ENCODE measurements at places on chromosomes 7 and 10. TPM values are rescaled to one million over a fixed set of nuclear protein-coding genes. Genes with fewer than 3 reads are reported as not detected.
A peak's percentile ranks its signal among the peaks of the same experiment; 100 is the strongest.

DNA sequence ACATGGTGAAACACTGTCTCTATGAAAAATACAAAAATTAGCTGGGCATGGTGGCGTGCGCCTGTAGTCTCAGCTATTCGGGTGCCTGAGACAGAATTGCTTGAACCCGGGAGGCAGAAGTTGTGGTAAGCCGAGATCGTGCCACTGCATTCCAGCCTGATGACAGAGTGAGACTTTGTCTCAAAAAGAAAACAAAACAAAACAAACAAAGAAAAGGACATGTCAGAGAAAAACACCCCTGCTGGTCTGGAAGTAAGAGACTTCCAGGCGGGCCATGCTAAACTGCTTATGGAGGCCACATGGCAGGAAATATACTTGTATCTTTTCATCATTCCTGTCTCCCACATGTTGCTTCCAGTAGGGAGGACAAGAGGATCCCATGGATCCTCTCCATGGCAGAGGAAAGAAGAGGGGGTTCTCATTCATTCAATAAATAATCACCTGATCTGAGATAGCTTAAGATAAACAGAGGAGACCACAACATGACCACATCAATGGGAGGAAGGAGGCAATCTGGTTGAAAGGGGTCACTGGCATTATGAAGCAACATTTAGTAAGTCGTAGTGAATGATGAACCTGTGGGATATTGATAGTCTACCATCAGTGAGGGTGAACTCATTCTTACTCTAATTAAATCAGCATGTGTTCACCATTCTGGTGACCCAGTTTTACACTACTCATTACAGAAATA, 60.5 kb upstream of the ZNF138 start:
- H3K4me1 ChIP-seq: no peaks in the 10 kb centered on the region
- DNase-seq: no peak
- no peak overlapping the region for H3K27ac ChIP-seq
- H3K27me3 ChIP-seq: no peaks in the 10 kb centered on the region

DNA sequence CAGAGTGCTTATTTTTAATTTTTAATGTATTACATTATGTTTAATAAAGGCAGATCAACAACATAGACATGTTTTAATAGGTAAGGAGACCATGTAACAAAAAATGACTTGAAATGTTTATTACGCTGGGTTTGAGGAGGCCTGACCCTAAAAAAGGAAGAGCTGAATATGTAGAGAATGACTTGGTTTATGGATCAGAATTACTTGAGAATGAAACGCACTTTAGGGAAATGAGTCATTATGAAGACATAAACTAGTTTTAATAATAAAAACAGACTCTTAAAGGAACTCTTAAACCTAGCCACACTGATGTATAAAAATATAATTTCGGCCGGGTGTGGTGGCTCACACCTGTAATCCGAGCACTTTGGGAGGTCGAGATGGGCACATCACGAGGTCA, 56.5 kb downstream of the CTTNBP2 start:
- peaks cover 12% of the 10 kb centered on the region for H3K4me1 ChIP-seq
- H3K4me3 ChIP-seq: no peak overlapping the region
- no peaks in the 10 kb centered on the region for H3K36me3 ChIP-seq
- DNase-seq: peak; percentile 47

- H3K4me3 ChIP-seq: no peak overlapping the region
- H3K27me3 ChIP-seq: no peaks in the 10 kb centered on the region
- peak; percentile 36 for DNase-seq
Observed at GRCh38 chr7:80450621-80451308, 61.1 kb downstream of the GNAT3 start.

GRCh38 chr7:129394982-129395914, 39.0 kb upstream of the STRIP2 start:
- no peak overlapping the region for H3K4me3 ChIP-seq
- no peak for DNase-seq
- no peaks in the 10 kb centered on the region for H3K27me3 ChIP-seq
- H3K27ac ChIP-seq: no peak overlapping the region
- H3K4me1 ChIP-seq: no peaks in the 10 kb centered on the region

DNA sequence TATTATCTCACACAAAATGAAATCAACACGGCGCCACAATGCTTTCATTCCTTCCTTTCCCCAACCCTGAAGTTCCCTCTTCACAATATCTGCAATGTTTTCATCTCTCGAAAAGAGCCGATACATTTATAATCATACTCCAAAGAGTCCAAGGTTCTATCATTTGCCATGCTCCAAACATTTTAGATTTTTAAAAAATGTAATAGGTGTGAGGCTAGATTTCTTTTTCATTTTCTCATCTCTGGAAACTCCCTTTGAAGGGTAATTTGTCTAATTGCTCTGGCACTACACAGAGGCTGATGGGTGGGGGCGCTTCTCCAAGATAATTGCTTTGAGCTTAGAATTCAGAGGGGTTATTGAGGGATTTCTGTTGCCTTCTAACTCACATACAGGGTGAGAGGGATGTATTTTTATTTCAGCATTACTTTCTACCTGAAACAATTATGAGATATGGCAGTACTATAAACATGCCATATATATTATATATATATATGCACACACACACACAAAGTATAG, 4.9 kb downstream of the DLX5 start:
- no peak overlapping the region for H3K27ac ChIP-seq
- no peaks in the 10 kb centered on the region for H3K4me1 ChIP-seq
- H3K36me3 ChIP-seq: no peaks in the 10 kb centered on the region
- no peak for DNase-seq
- H3K27me3 ChIP-seq: peaks cover 67% of the 10 kb centered on the region

DNA sequence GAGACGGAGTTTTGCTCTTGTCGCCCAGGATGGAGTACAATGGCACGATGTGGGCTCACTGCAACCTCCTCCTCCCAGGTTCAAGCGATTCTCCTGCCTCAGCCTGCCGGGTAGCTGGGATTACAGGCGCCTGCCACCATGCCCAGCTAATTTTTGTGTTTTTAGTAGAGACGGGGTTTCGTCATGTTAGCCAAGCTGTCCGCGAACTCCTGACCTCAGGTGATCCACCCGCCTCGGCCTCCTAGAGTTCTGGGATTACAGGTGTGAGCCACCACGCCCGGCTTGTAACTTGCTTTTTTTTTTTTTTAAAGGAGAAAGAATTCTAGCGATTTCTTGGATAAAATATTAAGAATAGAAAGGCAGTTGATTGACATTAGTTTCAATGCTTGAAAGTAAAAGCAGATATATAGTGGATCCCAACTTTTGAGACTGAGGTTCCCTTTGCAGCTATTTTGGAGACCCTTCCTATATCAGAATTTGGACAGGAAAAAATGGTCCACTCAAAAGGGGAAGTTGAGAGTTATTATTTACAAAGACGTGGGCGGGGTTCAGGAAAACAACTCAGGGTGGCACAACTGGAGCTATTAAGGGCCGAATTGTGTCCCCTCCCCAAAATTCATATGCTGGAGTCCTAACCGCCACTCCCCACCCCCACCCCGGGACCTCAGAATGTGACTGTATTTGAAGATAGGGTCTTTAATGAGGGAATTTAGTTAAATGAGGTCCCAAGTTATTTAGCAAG, 1.3 kb upstream of the ERCC6 start:
- peaks cover 7% of the 10 kb centered on the region for H3K4me1 ChIP-seq
- no peak for DNase-seq
- H3K36me3 ChIP-seq: no peaks in the 10 kb centered on the region
- H3K27me3 ChIP-seq: no peaks in the 10 kb centered on the region
- H3K4me3 ChIP-seq: no peak overlapping the region
- no peak overlapping the region for H3K27ac ChIP-seq

DNA sequence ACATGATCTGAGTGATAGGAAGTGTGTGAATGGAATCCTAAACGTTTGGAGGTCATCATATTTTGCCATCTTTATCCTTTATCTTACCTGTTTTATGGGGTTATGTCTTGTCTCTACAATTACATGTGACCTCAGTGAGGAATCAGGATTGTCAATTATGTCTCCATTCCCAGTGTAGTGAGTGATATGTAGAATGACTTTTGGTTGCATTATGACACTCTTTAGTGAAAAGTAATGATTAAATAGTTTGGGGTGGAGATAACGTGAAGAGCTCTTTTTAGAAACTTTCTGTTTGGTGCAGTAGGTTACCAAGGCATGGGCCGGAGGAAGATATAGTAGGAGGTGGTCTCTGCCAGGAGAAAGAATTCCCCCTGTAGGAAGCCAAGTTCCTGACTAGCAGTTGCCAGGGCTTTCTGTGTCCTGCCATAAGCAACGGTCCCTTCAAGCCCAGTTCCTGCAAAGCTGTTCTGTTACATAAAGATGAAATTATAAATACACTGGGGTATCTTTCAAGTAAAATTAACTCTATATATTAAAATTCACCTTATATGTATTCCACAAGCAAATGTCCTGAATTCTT, 228.2 kb downstream of the NSUN6 start:
- H3K27ac ChIP-seq: no peak overlapping the region
- no peak overlapping the region for H3K4me3 ChIP-seq
- peaks cover 3% of the 10 kb centered on the region for H3K4me1 ChIP-seq
- no peak for DNase-seq

DNA sequence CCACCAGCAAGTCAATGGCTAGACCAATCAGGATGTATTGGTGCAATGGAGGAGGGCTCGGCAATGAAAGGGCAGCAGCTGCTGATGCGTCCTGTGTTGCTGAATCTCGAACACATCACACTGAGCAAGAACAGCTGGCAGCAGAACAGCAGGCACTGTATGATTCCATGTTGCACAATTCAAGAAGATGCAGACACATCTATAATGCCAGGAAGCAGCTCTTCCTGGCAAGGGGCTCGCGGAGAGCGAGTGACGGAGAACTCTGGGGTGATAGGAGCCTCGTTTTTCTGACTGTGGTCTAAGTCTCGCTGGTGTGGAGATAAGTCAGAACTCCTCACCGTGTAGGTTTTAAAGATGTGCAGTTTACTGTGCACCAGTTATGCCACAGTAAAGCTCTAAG, 24.8 kb upstream of the PFKP start:
- no peak overlapping the region for H3K27ac ChIP-seq
- no peaks in the 10 kb centered on the region for H3K27me3 ChIP-seq
- no peak overlapping the region for H3K4me3 ChIP-seq
- H3K4me1 ChIP-seq: peaks cover 21% of the 10 kb centered on the region
- no peaks in the 10 kb centered on the region for H3K36me3 ChIP-seq
- DNase-seq: no peak

DNA sequence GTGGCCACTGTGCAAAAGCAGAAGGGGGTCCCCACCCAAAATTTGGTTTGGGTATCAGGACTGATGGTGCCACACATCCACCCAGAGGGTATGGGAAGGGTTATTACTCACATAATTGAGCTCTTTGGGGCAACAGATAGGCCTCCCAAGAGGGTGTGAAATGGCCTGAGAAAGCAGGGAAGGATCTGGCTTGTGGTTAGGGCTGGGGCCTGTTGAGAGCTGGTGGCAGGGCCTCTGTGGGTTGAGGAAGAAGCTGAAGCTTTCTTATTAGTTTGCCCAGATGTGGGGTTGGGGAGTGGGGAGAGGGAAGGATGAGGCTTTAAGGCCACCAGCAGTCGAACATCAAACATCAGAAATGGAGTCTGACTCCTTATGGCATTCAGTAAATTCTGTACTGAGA, 18.3 kb upstream of the MKI67 start:
- H3K27me3 ChIP-seq: no peaks in the 10 kb centered on the region
- H3K4me3 ChIP-seq: no peak overlapping the region
- H3K27ac ChIP-seq: no peak overlapping the region
- H3K36me3 ChIP-seq: no peaks in the 10 kb centered on the region
- no peak for DNase-seq

DNA sequence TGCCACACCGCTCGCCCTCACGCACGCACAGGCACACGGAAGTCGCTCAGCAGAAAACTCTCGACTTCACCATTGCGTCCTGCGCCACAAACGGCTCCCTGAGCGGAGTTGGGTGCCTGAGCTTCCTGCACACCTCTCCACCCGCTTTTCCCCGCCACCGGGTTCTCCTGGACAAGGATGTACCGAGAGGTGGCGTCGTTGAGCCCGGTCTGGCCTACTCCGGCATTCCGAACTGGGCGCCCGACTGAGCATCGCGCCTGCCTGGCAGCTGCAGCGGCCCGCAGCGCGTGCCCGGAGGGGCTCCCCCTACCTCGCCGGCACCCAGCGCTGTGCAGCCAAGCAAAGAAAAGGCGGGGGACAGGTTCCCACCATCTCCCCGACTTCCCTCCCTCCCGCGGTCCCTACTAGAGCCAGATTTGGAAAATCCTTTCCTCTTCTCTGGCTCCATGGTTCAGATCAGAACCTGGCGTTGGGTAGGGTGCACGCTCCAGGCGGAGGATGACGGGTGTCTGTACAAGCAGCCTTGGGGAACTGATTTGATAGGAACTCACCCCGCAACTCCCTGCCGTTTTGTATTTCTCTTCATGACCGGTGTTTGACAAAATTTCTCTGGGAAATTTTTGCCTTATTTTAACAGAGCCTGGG, 1.7 kb downstream of the SORCS3 start:
- no peaks in the 10 kb centered on the region for H3K4me1 ChIP-seq
- no peak overlapping the region for H3K4me3 ChIP-seq
- H3K27me3 ChIP-seq: peaks cover 28% of the 10 kb centered on the region
- no peaks in the 10 kb centered on the region for H3K36me3 ChIP-seq
- H3K27ac ChIP-seq: no peak overlapping the region

GRCh38 chr10:69375307-69376151, 41.2 kb downstream of the TACR2 start:
- H3K27me3 ChIP-seq: no peaks in the 10 kb centered on the region
- no peak overlapping the region for H3K4me3 ChIP-seq
- peak; percentile 29 for DNase-seq
- H3K4me1 ChIP-seq: peaks cover 5% of the 10 kb centered on the region
- peak overlapping the region; percentile 16 for H3K27ac ChIP-seq
- peaks cover 18% of the 10 kb centered on the region for H3K36me3 ChIP-seq

DNA sequence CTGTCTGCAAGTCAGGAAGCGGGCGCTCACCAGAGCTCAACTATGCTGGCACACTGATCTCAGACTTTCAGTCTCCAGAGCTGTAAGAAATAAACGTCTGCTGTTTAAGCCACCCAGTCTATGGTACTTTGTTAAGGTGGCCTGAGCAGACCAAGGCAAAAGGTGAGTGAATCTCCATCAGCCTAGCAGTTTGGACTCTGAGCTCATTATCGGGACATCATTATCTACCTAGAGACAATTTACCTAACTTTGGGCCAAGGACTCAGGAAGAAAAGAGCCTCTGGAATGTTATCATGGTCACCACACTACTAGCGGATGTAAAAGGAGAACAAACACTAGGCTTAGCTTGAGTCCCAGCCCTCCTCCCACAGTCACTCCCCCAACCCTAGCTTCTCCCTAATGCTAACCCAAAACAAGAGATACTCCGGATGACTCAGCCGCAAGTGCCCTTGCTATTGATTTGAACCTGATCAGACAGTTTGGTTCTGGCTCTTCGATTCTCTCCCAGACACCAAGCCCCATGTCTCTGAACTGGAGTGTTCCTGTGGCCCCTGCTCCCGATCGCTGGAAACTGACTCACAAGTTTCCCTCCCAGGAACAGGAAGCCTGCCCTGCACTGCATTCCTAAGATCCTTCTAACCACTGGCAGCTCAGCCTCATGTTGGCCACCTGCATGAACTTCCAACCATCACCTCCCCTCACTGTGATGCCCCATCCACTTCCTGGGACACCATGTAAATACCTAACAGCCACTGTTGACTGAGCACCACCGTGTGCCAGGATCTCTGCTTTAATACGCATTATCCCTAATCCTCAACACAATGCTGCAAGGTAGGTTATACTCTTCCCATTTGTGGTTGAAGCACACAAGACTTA, 34.5 kb downstream of the CREB3L2 start:
- peaks cover 12% of the 10 kb centered on the region for H3K4me1 ChIP-seq
- H3K27me3 ChIP-seq: no peaks in the 10 kb centered on the region
- H3K27ac ChIP-seq: peak overlapping the region; percentile 33
- no peak overlapping the region for H3K4me3 ChIP-seq

The SAP25 gene
- polyA plus RNA-seq: 0.22 TPM

The ACTL6B gene
- not detected for polyA plus RNA-seq

The MGAM2 gene
- polyA plus RNA-seq: not detected

The CTAGE8 gene
- 0.43 TPM for polyA plus RNA-seq

The SGCE gene
- 72.3 TPM for polyA plus RNA-seq

The TPST1 gene
- 81.8 TPM for polyA plus RNA-seq

The LBX1 gene
- not detected for polyA plus RNA-seq

The TDRD1 gene
- 0.22 TPM for polyA plus RNA-seq

The RTKN2 gene
- 2.9 TPM for polyA plus RNA-seq
